ENCODE measurements at places on chromosomes 13 and 19.

- DNase-seq = peak; percentile 97
Observed at GRCh38 chr19:11324079-11324661, 15.3 kb downstream of the RAB3D start.

GRCh38 chr13:41144576-41144975 is 12.0 kb upstream of the KBTBD6 start:
- no peak for DNase-seq

DNA sequence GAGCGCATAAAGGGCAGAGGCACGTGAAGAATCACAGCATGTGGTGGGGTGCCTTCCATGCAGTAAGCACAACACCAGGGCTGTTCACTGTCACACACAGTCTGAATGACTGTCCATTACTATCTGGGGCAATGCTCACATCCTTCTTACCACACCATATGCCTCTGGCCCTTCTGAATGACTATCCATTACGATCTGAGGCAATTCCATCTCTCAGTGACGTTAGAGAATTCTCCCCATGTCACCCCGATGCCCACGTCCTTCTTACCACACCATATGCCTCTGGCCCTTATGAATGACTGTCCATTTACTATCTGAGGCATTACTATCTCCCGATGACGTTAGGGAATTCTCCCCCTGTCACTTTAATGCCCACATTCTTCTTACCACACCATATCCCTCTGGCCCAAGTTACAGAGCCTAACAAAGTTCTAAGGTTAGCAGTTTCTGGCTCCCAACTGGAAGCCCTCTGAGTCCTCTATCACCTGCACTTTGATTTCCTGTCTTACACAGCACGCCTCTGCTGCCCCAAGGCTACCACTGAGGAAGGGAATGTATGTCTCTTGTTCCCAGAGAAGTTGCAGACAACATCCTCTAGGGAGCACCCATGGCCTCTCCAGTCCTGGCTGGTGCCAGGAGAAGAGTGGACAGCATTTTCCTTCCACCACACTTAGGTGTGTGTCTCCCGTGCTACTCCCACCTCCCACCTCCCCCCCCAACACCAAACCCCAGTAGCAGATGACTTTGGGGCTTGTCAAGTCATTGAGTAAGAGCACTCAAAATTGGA is 154.8 kb downstream of the COG6 start:
- DNase-seq = no peak

DNA sequence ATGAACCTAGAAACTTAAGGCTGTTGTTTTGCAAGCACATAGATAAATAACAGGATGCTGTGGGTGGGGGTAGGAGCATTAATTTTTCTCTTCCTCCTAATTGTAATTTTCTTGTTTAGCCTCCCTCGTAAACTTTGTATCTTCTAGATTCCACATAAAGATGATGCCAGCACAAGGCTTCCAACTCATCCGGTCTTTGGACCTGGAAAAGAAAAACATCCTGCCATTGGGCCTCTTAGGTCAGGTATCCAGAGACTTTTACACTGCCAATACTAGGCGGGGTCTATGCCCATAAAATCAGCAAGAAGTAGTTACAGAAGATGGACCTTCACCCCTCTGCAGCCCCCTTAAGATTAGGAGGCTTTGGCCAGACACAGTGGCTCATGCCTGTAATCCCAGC is 35.4 kb upstream of the KPNA3 start:
- DNase-seq = no peak

DNA sequence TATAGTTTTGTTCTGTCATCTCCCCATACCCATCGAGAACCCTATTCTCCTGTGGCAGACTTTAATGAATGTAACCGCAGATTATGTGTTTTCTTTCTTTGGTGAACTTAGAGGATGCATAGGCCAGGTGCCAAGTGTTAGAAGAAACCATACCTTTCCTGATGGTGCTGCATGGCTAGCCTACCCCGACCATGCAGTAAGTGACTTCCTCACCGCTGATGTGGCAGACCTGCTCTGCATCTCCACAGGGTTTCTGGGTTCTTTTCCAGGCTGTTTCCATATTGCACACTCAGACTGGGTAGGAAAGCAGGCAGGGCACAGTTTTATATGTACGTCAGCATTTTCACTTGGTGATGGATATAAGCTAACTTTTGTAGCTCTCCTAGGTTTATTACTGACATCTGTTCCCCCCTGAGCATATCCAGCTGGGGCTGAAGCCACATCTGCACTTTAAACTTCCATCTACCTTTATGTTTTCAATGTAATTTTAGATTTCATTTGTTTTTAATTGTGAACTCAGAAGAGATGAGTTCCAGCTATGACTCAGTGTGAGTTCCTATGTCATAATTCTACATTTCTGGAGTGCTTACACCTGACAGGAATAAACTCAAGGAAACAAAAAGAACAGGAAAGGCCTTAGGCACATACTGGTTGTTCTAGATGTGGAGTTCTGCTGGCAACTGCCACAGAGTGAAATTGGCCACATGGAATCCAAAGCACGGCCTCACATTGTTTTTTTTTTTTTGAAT is 42.3 kb downstream of the LRCH1 start:
- peak; percentile 71 for DNase-seq

DNA sequence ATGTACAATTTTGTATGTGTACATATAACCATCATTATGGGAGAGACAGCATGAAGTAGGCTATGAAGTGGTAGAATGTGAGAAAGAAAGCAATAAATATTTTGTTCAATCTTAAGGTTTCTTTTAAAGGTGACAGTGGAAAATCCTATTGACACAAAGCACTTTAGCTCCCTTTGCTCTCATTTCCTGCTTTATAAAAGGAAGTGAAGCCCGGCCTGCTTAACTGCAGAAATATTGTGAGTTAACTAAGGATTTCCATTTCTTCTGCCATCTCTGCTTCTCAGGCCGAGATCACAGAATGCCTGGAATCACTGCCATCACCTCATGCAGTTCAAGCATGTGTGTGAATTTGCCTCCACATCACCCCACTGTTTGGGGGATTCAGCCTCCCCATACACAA is 83.5 kb downstream of the FRY start:
- no peak for DNase-seq

GRCh38 chr13:91523116-91523515 is 124.7 kb downstream of the GPC5 start:
- DNase-seq = no peak

DNA sequence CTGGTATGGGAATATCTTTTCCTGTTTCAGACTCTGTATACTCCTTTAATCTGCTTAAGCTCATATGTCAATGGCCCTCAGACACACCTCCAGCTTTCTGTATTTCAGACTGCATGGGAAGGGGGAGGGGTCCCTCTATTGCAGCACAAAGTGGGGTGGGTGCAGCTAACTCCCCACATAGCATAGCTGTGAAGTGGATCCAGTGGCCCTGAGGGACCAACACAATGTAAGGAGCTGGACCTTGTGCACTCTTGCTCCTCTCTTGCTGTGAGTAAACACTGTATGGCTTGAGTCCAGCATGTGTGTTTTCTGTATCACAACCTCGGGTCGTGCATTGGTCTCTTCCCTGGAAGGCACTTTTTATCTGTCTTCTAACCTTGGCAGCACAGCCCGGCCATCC is 669.9 kb downstream of the PCDH9 start:
- no peak for DNase-seq

GRCh38 chr19:7869910-7870511 is 4.2 kb downstream of the PRR36 start:
- no peak for DNase-seq

GRCh38 chr13:52127378-52127777 is 1.5 kb downstream of the NEK5 start:
- no peak for DNase-seq

DNA sequence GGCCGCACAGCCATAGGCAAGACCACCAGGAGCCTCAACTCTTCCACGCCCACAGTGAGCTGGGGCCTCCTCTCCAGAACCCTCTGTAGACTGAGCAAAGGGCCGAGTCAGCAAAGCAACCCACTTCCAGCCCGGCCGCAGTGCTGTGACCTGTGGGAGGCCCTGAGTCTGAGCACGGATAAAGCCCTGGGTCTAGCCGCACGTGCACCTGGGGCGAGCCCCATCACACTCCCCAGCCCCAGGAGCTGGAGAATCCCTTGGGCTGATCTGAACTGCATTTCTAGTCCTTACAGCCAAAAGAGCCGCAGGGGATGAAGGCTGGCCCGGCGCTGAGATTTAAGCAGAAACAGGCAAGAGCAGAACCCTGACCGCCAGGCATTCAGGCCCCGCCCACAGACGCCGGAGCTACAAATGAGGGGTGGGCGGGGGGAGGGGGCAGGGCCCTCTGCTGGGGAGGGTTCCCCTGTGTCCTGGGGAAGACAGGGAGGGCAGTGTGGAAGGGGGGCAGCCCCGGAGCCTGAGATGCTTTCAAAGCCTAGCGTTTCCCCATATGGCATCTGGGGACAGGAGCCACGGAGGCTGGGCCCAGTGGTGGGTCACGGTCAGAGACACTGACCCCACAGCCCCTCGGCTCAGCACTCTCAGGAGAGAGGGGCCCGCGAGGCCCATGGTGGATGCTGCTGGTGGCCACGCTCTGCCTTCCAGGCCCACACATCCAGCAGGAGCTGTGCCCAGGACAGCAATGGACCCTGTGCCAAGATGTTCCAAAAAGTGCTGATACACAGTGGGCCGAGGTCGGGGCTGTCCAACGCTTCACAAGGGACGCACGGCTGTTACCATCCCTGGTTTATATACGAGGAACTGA is 4.9 kb downstream of the TMEM259 start:
- no peak for DNase-seq

GRCh38 chr13:96279904-96280303 is 190.0 kb downstream of the HS6ST3 start:
- no peak for DNase-seq

- no peak for DNase-seq
Observed at GRCh38 chr13:84487752-84488151, 605.5 kb upstream of the SLITRK1 start.

GRCh38 chr13:94400874-94401273 is 78.6 kb downstream of the DCT start:
- DNase-seq = no peak

DNA sequence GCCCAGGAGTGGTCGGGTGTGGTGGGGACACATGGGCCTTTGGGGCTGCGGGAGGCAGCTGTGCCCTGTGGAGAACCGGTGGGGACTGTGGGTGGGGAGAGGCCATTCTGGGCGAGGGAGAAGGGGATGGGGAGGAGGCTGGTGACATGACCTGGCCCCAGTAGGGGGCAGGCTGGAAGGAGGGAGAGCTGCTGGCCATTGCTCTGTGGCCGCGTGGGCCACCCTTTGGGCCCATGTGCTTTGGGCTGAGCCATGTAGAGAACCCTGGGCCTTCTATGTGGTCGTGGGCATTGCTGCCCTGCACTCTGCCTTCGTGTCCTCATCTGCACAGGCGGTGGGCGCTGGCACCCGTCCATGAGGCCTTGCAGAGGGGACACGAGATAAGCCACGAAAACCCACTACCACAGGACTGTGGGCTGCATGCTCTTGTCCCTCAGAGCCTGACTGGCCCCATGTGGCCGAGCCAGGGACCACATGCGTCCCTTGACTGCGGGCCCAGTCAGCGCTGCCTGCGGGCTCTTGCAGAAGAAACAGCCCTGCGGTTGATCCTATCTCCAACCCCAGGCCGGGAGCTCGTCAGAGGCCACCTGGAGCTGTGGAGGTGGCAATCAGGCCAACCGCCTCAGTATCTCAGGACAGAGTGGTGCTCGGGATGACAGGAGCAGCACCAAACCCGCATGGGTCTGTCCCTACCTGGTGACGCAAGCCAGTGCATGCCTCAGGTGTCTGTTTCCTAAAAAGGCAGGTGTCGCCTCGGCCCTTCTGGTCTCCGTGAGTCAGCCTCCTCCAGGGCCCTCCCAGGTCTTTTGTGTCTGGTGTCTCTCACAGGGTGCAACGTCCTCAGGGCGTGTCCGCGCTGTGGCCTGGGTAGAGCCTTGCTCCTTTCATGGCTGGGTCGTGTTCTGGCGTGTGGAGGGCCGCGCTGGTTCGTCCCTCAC is 14.3 kb downstream of the FZR1 start:
- no peak for DNase-seq

DNA sequence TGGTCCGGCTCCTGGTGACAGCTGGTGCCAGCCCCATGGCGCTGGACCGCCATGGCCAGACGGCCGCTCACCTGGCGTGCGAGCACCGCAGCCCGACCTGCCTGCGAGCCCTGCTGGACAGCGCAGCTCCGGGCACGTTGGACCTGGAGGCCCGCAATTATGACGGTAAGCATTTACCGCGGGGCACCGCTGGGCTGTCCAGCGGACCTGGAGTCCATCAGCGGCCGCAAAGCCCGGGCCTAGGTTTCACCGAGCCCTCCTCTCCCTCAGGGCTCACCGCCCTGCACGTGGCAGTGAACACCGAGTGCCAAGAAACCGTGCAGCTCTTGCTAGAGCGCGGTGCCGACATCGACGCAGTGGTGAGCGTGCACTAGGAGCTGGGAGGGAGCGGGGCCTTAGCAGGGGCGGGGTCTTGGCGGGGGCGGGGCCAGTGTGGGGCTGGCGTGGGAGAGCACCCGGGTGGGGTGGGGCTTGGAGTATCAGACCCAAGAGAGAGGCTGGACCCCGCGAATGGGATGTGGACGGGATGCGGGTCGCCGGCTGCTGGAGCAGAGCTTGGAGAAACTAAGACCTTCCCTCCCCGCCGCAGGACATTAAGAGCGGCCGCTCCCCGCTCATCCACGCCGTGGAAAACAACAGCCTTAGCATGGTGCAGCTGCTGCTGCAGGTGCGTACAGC is 8.7 kb downstream of the BCL3 start:
- DNase-seq = peak; percentile 65

- DNase-seq = no peak
Observed at GRCh38 chr19:15445807-15446376, 3.9 kb downstream of the WIZ start.

DNA sequence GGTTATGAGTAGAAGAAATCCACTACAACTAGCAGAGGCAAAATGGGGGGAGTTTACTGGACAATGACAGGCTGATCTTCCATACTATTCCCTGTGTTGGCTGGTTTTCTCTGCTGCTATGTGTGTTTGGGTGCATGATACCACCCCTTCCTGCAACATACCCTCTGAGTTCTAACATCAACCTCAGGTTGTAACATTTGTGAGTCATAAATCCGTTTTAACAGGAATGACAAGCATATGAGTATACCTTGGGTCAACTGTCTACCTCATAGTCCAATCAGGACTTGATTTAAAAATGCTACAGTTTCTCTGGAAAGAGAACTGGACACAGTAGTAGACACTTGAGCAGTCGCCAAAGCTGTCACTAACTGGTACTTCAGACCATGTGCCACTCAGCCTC is 422.9 kb downstream of the KCTD12 start:
- DNase-seq = no peak

GRCh38 chr13:51549050-51549449 is 35.2 kb upstream of the WDFY2 start:
- no peak for DNase-seq

GRCh38 chr13:110305949-110306339 is 1.0 kb downstream of the COL4A1 start:
- DNase-seq = peak; percentile 40

DNA sequence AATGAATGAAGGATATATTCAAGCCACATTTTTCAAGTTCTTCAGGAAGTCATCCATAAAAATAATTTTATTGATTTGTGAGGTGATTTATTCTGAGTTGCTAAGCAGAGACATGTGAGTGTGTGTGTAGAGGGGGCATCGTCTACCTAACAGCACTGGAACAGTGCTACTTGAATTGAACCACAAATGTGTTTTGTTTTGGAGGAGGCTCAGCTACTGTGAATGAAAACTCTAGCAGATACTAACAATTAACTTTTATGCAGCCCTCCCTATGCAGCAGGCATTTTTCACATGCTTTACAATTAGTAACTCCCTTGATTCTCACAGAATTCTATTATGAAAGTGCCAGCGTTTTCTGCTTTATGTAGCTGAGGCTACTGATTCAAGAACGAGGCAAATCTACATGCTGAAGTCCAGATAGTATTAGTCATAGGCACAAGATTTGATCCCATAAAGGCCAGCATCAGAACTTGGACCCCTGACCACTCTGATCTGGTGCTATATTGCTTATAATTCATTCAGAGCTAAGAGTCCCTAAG is 103.7 kb downstream of the MYO16 start:
- DNase-seq = no peak

Data from AG10803 (cell line).